ENCODE measurements at places on chromosomes 7 and 10. TPM values are rescaled to one million over a fixed set of nuclear protein-coding genes. Genes with fewer than 3 reads are reported as not detected.

- no peak for DNase-seq
Observed at GRCh38 chr10:103823706-103824272, 31.6 kb downstream of the SH3PXD2A start.

The MSMB gene
- total RNA-seq, result 17.1 TPM

DNA sequence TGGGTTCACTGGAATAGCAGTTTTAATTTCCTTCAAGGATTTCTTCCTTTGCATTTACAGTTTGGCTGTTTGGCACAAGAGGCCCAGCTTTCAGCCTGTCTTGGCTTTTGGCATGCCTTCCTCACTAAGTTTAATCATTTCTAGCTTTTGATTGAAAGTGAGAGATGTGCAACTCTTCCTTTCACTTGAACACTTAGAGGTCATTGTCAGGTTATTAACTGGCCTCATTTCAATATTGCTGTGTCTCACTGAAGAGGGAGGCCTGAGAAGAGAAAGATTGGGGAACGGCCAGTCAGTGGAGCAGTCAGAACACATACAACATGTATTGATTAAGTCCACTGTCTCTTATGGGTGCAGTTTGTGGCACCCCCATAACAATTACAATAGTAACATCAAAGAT is 33.9 kb downstream of the PTTG1IP2 start:
- DNase-seq, result no peak

The LRRC18 gene
- 1.2 TPM for total RNA-seq

DNA sequence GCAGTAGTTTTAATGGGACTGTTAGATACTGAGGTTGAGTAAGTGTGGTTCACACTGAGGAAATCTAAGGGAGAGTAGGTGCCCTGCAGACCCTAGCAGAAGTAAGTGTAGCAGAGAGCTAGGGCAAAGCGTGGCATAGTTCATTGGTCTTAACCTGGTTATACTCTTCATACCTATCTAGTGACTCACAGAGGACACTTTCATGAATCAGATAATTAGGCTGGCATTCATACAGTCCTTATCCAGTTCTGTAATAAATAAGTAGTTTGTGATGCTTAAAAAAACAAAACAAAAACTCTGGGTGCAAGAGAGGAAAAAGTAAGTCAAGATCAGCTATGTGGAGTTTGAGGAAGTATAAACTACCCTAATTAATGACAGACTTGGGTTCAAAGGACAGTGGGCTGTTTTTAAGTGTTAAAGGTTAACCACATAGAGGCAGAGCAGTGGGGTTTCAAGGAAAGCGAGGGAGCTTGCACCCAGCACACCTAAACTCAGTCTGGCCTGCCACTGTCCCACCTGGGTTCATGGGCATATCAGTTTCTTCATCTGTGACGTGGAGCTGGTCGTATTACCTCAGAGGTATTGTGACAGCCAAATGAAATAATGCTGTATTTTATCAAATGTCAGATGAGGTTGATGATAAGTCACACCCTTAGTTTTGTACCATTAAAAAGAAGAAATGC is 27.1 kb downstream of the LMTK2 start:
- no peak for DNase-seq

DNA sequence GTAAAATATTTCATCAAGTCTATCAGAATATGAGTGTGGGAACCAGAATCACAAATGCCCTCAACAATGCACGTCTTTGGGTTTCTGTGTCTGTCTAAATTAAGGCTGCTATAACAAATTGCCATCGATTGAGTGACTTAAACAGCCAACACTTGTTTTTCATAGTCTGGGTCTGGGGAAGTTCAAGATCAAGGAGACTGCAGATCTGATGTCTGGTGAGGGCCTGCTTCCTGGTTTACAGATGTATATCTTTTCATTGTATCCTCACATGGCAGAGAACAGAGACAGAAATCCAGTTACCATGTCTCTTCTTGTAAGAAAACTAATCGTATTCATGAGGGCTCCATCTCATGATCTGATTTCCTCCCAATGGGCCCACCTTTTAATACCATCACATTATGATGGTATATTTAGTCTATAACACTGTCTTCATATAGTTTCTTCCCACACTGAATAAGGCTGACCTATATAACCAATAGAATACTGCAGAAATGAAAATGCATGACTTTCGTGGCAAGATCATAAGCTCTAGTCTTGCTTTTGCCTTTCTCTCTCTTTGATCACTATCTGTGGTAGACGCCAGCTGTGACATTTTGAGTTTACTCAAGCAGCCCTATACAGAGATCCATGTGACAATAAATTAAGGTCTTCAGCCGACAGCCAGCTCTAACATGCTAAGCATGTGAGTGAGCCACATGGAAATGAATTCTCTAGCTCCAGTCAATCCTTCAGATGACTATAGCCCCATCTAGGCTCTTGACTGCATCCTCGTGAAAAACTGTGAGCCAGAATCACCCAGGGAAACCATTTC is 51.9 kb downstream of the THSD7A start:
- no peak for DNase-seq

The CFAP43 gene
- 0.70 TPM for total RNA-seq

The ITIH5 gene
- total RNA-seq, result 9.7 TPM

DNA sequence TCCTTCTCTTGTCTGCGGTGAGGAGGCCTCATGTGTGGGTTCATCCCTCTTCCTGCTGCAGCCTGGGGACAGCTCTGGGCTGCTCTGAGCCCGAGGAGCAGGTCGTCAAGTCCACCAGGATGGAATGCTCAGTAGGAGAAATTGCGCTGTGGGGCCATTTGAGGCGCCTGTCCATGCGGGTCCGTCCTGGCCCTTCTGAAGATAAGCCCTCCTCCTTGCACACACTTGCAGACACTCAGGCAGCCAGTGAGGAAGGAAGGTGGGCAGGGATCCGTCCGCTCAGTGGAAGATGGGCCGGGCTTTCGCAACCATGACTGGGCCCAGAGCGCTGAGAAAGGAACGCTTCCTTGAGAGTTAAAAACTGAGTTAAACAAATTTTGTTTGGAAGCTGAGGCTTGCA is 356.8 kb downstream of the GLRX3 start:
- no peak for DNase-seq

DNA sequence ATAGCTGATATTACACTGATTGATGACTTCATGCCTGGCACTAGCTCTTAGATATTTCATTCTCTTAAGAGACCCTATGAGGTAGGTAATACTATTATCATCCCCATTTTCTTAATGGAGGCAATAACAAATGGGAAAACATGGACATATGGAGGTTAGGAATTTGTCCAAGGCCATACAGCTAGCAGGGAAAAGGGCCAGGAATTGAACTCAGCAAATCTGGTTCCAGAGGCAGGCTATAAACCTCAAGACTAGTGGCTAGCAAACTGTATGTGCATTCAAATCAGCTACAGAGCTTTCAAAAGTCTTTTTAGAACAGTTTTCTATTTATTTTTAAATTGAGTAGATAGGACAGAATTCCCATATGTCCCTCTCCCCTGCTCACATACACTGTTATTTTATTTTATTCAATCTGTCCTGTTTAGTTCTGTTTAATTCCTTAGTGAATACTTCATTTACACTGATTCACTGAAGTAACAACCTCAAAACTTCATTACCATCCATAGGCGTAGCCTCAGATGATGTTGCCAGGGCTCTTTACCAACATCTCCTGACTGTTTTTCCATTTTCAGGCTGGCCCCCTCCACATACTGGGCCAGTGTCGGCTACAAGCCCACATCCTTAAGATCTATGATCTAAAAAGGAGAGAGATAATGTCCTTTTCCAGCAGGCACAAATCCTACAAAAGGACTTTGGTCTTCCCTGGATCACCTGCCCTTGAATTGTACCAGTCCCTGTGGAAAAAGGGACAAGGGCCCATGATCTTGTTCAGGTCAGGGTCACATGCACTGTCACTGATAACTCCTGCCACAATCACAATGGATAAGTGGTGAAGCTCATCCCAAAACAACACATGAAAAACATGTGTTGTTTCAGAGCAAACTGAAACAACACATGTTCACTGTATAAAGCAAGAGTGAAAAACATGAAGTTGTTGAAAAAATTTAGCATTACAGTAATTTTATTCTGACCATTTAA is 15.9 kb downstream of the FAM24B start:
- DNase-seq, result no peak

GRCh38 chr7:134646425-134647305 is at the start of gene BPGM:
Gene BPGM, plus strand, starts transcription at chr7:134646853. Its CDS starts 14,655 bp downstream, at chr7:134661508.
- peak; percentile 100 for DNase-seq

The TRPV5 gene
- total RNA-seq, result not detected

GRCh38 chr10:80596391-80597257 is 58.9 kb downstream of the SH2D4B start:
- DNase-seq, result no peak

- DNase-seq, result no peak
Observed at GRCh38 chr10:91137822-91138221, 82.6 kb upstream of the PCGF5 start.

The GBX1 gene
- not detected for total RNA-seq

GRCh38 chr10:3951993-3952392 is 167.0 kb upstream of the KLF6 start:
- DNase-seq, result no peak

DNA sequence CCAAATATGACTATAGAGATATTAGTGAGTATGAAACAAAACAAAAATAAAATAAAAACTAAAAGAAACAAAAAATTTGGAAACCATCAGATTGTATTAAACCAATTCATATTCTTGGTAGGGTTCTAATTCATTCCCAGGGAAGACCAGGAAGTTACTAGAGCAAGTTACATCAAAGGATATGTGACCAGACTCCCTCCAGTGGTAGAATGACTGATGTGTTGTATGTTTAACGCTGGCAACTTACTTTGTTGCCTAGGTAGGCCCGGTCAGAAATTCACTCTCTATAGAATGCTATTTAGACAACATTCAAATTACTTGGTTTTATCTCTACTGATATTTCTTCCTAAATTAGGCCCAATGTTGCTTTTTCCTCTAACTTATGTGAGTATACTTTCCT is 5.2 kb downstream of the PHYHIPL start:
- DNase-seq, result no peak

The HOXA2 gene
- total RNA-seq, result 1.4 TPM

DNA sequence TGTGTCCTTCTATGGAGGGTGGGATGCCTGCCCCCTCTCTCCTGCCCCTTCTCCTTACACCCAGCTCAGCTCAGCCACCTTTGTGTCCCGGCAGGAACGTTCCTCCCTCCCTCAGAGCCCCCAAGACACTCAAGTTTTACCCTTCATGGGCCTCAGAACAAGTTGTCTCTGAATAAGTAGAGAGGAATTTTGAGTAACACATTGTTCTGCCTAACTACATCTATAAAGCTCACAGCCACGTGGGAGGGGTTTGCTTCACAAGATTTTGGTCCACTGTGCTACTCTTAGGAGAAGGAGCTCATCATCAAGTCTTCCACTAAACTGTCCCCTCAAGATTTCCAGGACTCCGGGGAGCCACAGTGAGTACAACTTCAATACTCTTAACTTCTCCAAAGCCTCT is 51.6 kb upstream of the ZNF32 start:
- DNase-seq, result no peak

DNA sequence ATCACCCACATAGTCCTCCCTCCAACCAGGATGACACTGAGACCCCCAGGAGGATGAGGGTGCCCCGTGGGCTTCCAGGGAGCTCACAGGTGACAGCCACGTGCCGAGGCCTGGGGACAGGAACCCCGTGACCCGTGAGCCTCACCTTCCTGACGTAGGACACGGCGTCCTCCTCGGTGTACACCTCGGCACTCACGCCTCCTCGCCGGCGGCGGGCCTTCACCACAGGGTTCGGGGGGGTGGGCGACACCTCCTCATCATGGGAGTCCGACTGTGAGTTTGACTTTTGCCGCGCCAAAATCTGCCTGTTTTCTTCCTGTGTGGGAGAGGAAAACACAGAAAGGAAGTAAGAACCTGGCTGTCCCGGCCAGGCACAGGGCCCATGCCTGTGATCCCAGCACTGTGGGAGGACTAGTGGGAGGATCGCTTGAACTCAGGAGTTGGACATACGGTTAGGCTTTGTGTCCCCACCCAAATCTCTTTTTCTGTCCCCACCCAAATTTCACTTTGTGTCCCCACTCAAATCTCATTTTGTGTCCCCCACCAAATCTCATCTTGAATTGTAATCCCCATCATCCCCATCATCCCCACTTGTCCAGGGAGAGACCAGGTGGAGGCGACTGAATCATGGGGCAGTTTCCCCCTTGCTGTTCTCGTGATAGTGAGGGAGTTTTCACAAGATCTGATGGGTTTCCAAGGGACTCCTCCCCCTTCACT is 45.9 kb upstream of the DNAAF5 start:
- no peak for DNase-seq

- no peak for DNase-seq
Observed at GRCh38 chr10:72682638-72683037, 9.3 kb upstream of the MCU start.

GRCh38 chr7:3000566-3000965 is 43.1 kb downstream of the CARD11 start:
- DNase-seq, result no peak

DNA sequence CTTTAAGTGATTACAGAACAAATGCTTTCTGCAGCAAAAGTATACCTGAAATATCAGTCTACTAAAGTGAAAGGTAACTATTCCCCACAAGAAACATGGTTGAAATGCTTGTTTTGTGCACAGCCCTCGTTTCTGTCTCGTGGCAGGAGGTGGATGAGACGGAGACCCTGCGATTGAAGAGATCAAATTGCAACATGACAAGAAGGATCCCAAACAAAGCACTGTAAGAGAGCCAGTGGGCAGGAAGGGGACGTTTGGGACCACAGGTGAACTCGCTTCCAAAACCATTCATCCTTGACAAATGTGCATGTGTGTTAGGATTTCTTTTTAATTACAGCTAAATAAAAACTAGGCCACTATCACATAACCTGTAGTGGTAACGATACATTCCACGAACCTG is 192.6 kb downstream of the CCSER2 start:
- DNase-seq, result no peak

GRCh38 chr7:51374936-51375335 is 58.3 kb upstream of the COBL start:
- DNase-seq, result no peak

DNA sequence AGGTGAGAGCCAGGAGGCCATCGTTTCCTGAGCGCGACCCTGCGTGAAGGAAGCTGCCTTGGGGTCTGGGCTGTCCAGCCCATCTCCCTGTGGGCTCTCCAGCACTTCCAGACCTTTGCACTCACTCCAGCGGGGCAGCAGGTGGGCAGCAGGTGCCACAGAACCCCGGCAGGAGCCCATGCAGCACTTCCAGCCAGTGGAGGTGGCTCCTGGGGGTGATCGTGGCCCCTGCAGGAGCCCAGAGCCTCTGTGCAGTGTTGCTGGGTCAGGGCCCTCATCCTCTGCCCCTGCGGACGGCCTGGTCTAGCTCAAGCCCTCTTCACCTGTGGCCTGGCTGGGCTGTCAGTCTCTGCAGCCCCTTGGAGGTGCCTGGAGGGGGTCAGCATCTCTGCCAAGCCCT is 59.9 kb downstream of the PWWP2B start:
- DNase-seq, result peak; percentile 59

The CNPY1 gene
- not detected for total RNA-seq

DNA sequence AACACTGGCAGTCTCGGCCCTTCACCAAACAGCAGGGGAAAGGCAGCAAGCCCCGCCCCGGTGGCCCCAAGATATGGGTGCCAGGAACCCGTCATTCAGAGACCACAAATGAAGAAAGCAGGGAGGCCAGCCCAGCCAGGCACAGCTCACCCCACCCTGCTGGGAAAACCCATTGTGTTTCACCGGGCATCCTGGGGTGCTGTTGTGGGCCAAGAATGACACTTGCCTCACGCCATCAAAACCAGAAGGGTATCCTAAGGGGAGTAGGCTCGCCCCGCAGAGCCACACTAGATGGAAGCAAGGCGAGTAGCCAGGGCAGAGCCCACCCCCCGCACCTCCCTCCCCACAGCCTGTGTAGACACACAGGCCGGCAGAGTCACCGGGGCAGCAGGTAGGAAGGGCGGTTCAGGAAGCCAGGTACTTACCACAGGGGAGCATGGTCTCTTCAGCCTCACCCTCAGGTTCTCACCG is 72.5 kb upstream of the KCNMA1 start:
- DNase-seq, result no peak

The SPDYE6 gene
- total RNA-seq, result not detected

The MINDY3 gene
- 29.6 TPM for total RNA-seq
